ENCODE measurements at places on chromosomes 12 and 14.

DNA sequence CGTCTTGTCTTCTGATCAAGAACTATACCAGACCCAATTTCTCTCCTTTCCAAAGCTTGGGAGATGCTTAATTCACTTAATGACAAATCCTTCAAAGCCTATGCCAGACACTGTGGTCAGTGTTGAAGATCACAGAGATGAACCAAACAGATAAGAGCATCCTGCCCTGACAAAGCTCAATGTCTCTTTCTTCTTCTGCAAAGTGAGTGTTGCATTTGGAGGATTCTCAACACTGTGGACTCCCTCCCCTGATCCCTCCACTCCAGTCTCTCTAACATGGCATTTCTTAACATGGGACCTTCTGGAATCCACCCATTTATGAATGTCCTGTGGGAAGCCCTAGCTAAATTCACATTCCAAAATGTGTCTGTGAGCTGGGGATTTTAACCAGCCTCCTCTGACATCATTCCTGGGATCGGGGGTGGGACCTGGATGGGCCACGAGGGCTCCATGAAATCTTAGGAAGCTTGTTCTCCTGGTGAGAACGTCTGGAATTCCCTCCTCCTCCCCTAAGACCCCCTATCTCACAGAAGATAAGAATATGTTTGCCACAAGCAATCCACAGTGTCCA is 20.3 kb downstream of the SYNE3 start:
- no peak for DNase-seq

DNA sequence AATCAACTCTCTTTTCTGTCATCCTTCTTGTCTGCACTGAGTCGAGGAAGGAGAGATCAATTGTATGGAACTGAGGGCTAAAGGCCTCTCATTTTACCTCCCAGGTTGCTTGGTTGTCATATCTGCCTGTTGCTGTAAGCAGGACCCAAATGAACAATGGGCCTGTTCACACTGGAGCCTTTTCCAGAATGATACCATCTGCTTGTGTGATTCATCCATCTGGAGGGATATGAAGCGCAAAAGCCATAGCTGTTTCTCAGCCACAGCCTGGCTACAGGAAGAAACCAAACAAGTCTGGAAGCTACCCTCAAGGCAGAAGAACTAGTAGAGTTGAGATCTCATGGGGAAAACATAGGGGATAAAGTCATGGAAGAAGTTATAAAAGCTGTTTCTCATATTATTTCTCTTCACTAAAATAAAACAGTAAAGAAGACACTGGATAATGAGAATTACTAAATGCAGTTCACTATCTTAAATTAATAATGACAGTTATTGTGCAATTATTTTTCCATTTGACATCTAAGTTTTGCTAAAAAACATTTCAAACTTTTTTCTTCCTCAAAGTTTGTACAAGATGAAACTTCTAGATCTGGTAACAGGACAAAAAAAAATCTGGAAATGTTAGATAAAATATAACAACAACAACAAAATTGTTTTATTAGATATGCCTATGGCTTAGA is 106.3 kb downstream of the SPTSSA start:
- DNase-seq: no peak

- DNase-seq: no peak
Observed at GRCh38 chr12:15256761-15257160, 35.5 kb upstream of the RERG start.

- peak; percentile 47 for DNase-seq
Observed at GRCh38 chr14:105528586-105529318, 2.4 kb downstream of the TMEM121 start.

DNA sequence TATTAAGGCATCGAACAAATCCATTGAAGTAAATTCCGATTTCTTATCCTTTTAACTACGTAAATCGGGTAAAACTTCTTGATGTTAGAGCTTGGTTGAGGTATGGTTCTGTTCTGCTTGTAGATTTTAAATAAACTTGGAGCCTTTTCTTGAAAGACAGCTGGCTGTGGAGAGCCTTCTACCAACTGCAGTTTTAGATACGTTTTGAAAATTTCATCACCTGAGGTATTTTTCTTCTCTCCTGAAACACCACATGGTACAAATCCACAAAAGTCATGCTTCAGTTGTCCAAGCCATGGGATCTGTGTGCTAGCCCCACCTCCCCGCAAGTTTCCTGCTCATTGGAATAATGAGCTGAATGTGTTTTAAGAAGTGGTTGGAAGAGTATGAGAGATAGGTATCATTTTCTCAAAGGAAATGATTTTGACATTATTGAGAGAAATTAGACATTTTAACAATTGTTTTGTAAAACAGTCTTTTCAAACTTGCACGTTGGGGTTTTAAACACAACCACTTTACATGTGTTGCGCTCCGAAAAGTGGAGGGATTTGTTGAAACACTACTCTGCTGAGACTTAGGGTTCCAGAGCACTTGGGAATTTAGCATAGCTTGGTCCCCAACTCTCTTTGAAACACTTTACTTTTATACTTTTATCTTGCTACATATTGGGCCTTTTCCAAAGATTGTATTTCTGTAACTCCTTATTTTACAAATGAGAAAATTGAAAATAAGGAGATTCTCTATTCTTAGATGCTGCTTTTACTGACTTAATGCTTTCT is 1.4 kb downstream of the PPM1A start:
- no peak for DNase-seq

- no peak for DNase-seq
Observed at GRCh38 chr14:26008290-26008689, 589.5 kb downstream of the NOVA1 start.
